Esophagus squamous epithelium (tissue), 5 donors: ENCODE measurements at places on chromosomes 3 and 15.

DNA sequence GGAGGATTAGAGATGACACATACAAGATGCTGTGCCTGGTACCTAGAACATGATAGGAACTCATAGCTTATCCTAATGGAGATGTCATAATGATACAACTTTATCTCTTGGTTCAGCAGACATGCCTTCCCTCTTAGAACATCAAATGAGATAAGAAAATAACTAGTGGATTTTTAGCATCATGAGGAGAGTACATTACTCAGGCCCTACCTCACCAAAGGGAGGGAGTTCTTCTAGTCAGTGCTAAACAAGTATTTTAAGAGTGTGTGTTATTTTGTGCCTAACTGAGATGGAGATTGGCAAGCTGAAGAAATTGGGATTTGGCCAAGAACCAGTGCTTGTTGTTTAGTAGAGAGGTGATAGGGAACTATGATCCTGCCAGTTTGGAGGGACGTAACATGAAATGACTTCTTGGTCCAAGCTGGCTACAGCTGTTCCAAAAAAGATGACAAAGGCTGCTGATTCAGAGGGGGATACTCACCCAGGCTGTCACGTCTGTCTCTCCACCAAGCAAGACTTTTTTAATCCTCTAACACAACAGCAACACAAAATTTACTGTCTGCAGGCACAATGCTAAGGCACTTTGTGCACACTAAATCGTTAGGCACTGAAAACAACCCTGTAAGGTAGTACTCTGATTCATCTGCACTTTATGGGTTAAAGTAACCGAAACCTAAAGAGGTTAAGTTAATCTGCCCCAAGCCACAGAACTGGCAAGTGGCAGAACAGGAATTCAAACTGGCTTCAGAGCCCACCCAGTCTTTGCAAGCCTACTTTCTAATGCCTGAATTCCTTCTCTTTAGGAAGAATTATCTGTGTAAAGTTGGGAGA, 126.5 kb downstream of the CMSS1 start:
- DNase-seq = no peak
- H3K27ac ChIP-seq = no peak overlapping the region
- H3K36me3 ChIP-seq = no peaks in the 10 kb centered on the region
- H3K4me3 ChIP-seq = no peak overlapping the region

- H3K27ac ChIP-seq = peak overlapping the region; percentile 23
- no peak overlapping the region for H3K4me3 ChIP-seq
- H3K27me3 ChIP-seq = no peaks in the 10 kb centered on the region
- H3K4me1 ChIP-seq = peaks cover 37% of the 10 kb centered on the region
These were observed 17.3 kb downstream of the ABHD5 start for GRCh38 chr3:43707998-43708397.

DNA sequence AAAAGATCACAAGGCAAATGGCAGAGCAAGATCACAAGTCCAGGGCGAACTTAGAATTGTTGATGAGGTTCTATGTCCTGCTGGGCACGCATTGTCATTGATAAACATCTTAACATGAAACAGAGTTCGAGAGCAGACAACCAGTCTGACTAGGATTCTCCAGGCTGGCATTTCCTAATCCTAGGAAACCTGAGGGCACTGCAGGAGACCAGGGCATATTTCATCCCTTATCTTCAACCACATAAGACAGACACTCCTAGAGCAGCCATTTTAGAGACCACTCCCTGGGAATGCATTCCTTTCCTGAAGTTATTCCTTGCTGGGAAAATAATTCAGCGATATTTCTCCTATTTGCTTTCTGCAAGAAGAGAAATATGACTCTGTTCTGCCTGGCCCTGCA, 1199.9 kb downstream of the SI start:
- H3K27ac ChIP-seq = no peak overlapping the region
- H3K4me3 ChIP-seq = no peak overlapping the region
- no peaks in the 10 kb centered on the region for H3K27me3 ChIP-seq
- no peaks in the 10 kb centered on the region for H3K36me3 ChIP-seq
- no peak for DNase-seq

GRCh38 chr3:158267015-158267414, 157.1 kb downstream of the RSRC1 start:
- no peak overlapping the region for H3K4me3 ChIP-seq
- H3K4me1 ChIP-seq = no peaks in the 10 kb centered on the region
- no peak overlapping the region for H3K27ac ChIP-seq
- no peak for DNase-seq
- H3K36me3 ChIP-seq = no peaks in the 10 kb centered on the region

DNA sequence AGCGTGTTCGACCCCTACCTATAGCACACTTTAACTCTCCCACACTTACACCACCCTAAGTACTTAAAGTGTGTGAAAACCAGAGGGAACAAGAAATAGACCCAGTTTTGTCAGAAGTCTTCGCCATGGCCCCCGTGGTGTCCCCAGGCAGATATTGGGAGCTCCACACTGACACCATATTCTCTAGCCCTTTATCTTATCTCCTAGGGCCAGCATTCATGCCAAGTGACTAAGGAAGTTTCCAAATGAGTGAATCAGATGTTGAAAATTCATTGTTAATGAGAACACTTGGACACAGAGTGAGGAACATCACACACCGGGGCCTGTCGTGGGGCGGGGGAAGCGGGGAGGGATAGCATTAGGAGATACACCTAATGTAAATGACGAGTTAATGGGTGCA, 31.8 kb downstream of the P3H2 start:
- no peaks in the 10 kb centered on the region for H3K36me3 ChIP-seq
- no peak overlapping the region for H3K4me3 ChIP-seq
- DNase-seq = no peak
- no peaks in the 10 kb centered on the region for H3K4me1 ChIP-seq

- H3K27ac ChIP-seq = no peak overlapping the region
- no peaks in the 10 kb centered on the region for H3K27me3 ChIP-seq
- H3K4me1 ChIP-seq = no peaks in the 10 kb centered on the region
These were observed 199.8 kb downstream of the WDR72 start for GRCh38 chr15:53559364-53560277.

DNA sequence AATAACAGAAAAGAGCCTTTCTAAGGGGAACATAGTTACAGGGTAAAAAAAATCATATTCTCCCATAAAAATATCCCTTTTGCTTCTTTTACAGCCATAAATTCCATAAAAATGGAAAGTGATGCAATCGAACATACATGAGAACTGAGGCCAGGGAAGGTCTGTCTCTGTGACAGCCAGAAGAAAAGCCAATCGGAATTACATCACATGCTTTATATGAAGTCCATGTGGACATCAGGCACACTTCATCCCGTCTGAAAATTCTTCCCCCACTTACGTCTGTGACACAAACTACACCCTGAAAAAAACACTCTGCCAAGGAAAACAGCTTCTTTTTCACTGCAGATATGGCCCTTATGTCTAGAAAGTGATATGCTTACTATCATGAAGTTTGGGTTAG, 323.5 kb downstream of the ERC2 start:
- no peaks in the 10 kb centered on the region for H3K4me1 ChIP-seq
- no peak overlapping the region for H3K27ac ChIP-seq
- DNase-seq = no peak
- no peaks in the 10 kb centered on the region for H3K36me3 ChIP-seq
- H3K27me3 ChIP-seq = no peaks in the 10 kb centered on the region

DNA sequence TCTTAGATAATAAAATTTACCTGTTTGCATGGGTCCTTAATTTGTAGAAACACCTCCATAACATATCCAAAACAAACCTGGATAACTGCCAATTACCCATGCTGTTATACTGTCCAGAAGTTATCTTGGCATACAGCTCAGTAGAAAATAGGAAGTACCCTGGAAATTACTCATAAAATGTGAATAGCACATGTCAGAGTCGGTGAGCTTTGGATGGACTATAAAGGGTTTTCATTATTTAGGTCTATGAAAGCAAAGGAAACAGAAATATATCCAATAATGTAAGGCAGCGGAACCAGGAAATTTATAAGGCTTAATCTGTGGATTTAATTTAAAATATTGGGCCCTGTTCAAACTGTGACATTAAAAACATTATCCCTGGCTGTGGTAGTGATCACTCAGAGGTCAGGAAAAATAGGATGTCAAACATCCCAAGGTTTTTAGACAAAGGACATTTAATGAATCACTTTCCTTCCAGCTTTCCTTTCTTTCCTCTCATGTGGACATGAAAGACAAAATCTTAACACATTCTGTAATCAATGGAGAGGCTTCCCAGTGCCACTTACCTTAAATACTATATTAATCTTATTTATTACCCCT, 459.0 kb upstream of the DPH6 start:
- no peak overlapping the region for H3K4me3 ChIP-seq
- H3K27me3 ChIP-seq = no peaks in the 10 kb centered on the region
- no peak for DNase-seq
- H3K36me3 ChIP-seq = no peaks in the 10 kb centered on the region

DNA sequence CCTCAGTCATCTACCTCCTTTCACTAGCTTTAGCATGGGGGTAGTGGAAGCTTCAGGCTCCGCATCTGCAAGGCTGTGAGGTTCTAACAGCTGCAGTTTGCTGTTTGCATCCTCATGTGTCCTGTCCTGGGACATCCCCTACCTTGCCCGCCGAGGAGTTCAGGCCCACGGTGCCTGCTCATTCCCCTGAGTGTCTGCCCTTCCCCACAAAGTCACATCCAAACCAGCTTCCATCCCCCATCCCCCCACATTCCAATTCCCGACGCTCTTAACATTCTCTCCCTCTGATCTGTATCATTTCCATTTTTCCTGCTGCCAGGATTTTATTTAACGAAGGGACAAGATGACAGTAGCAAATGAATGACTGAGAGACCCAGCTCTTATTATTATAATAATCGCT, 43.8 kb downstream of the HRH1 start:
- peaks cover 55% of the 10 kb centered on the region for H3K4me1 ChIP-seq
- no peak for DNase-seq
- H3K36me3 ChIP-seq = no peaks in the 10 kb centered on the region
- H3K27ac ChIP-seq = no peak overlapping the region
- no peak overlapping the region for H3K4me3 ChIP-seq

- H3K27me3 ChIP-seq = no peaks in the 10 kb centered on the region
- no peak for DNase-seq
- H3K27ac ChIP-seq = no peak overlapping the region
- H3K36me3 ChIP-seq = no peaks in the 10 kb centered on the region
These were observed 62.5 kb downstream of the ALCAM start for GRCh38 chr3:105429034-105429762.

GRCh38 chr3:44186712-44187111, 55.0 kb upstream of the TOPAZ1 start:
- no peak for DNase-seq
- H3K36me3 ChIP-seq = no peaks in the 10 kb centered on the region
- H3K27ac ChIP-seq = no peak overlapping the region
- H3K4me1 ChIP-seq = no peaks in the 10 kb centered on the region

DNA sequence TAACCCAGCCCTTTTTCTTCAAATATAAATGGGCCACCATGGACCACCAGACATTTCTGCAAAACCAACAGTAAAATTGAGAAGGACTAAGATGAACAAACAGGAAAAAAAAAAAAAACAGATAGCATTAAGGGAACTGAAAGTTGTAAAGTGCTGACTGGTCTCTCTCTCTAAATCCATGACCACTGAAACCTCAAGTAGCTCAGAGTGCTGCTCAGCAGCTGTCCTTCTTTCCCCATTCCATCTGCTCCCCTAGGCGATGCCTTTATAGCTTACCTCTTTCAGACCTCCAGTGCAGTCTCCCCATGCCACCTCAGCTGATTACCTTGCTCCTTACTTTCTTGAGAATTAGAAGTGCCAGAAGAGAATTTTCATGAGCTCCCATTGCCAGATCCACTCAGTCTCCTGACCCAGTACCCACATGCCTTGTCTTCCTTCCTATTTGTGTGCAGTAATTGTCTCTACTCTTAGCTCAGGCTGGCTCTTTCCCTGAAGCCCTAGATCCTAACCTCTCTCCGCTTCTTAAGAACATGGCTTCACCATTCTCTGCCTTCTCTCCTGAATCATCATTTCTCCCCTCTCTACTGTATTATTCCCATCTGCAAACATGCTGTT, 23.9 kb upstream of the XIRP1 start:
- no peaks in the 10 kb centered on the region for H3K36me3 ChIP-seq
- no peaks in the 10 kb centered on the region for H3K27me3 ChIP-seq
- H3K4me3 ChIP-seq = no peak overlapping the region
- DNase-seq = no peak

- H3K4me3 ChIP-seq = no peak overlapping the region
- no peaks in the 10 kb centered on the region for H3K4me1 ChIP-seq
- no peaks in the 10 kb centered on the region for H3K36me3 ChIP-seq
- H3K27me3 ChIP-seq = no peaks in the 10 kb centered on the region
- no peak for DNase-seq
These were observed 215.2 kb downstream of the C3orf38 start for GRCh38 chr3:88364926-88365325.

DNA sequence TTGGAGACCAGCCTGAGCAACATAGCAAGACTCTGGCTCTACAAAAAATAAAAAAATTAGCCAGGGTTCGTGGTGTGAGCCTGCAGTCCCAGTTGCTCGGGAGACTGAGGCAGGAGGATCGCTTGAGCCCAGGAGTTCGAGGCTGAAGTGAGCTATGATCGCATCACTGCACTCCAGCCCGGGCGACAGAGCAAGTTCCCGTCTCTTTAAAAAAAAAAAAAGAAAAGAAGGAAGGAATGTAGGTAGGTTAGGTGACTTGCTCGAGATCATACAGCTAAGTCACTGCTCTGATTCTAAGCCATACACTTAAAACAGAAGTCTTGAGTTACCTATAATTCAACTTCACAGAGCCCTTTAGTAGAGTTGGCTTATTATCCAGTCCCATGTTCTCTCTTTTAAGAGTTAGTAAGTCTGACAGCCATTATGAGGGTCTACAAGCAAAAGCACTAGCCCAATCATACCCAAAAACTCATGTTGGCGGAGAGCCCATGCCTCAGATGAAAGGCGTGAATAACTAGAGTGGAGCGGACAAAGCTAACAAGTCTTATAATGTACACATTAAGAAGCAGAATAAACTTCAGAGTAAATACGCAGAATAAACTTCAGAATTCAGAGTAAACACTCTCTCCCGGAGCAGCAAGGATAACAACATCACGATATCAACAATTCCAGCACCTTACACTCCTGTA, 768 bp downstream of the AAGAB start:
- peak overlapping the region; percentile 58 for H3K4me3 ChIP-seq
- DNase-seq = no peak
- H3K36me3 ChIP-seq = no peaks in the 10 kb centered on the region
- H3K4me1 ChIP-seq = peaks cover 13% of the 10 kb centered on the region

- no peak overlapping the region for H3K27ac ChIP-seq
- no peak for DNase-seq
- no peaks in the 10 kb centered on the region for H3K4me1 ChIP-seq
- no peak overlapping the region for H3K4me3 ChIP-seq
These were observed 286.4 kb upstream of the BCHE start for GRCh38 chr3:166123576-166123975.

- H3K36me3 ChIP-seq = peaks cover 82% of the 10 kb centered on the region
- H3K27me3 ChIP-seq = no peaks in the 10 kb centered on the region
- H3K4me3 ChIP-seq = no peak overlapping the region
- H3K27ac ChIP-seq = peak overlapping the region; percentile 93
- H3K4me1 ChIP-seq = peaks cover 68% of the 10 kb centered on the region
These were observed 939 bp upstream of the ULK3 start for GRCh38 chr15:74843891-74844299.

GRCh38 chr15:45458746-45459403, 63.7 kb downstream of the SLC30A4 start:
- peaks cover 43% of the 10 kb centered on the region for H3K4me1 ChIP-seq
- H3K27me3 ChIP-seq = no peaks in the 10 kb centered on the region
- H3K36me3 ChIP-seq = no peaks in the 10 kb centered on the region
